GM12864 (cell line): ENCODE measurements at places on chromosomes 7 and 10.

- DNase-seq = no peak
These were observed 20.0 kb downstream of the LRRD1 start for GRCh38 chr7:92158660-92159575.

DNA sequence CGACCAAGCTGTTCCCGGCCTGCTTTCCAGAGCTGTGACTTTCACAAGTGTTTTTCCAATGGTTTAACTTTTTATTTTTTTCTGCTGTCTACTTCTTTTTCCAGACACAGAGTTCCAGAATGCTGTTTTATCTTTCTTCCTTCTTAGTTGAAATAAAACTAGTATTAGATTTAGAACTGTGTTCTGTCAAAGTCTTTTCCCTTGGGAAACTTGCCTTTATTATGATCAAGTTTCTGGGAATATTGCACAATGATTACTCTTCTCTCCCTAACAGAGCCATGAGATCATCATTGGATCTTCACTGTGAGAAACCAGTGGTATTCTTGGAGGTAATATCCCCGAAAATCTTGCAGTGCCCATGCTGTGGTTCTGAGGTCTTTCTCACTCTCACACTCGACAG is 104.9 kb upstream of the KCND2 start:
- DNase-seq = no peak

GRCh38 chr10:75779276-75779675 is 347.9 kb downstream of the LRMDA start:
- no peak for DNase-seq

DNA sequence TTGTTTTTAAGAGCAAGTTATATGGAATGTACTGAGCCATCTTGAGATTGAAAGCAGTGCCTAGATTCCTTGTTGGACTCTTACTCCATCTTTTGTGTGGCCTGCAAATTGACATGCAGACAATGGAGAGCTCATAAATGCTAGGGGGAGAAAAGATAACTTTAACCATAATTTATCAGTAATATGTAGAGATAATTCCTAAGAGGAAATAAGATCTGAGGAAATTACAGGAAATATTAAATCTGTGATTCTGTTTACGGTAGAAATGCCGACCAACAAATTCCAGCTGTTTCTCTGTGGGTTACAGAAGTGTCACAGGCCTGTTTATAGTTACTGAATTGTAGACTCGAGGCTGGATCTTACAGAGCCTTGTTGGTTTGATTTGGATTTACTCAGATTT is 348.0 kb downstream of the SUGCT start:
- no peak for DNase-seq

GRCh38 chr10:105974803-105975456 is 1189.6 kb downstream of the SORCS1 start:
- DNase-seq = no peak

DNA sequence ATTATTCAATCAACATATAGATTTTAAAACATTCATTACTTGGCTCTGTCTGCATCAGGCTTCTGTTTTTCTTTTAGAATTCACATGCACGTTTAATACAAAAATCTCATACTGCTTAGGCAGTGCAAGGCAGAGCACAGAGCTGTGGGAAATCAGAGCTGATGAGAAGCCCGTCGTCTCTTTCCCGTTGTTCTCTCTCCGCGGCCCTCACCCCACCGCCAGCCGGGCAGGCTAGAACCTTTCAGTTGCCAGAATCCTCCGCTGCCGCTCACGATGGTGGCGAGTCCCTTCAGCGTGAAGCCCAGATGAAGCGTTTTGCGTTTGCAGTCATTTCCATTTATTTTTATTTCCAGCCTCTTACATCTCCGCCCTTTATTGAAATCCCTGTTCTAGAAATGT is 648.2 kb downstream of the SDK1 start:
- DNase-seq = no peak

GRCh38 chr10:28838908-28839307 is 161.6 kb downstream of the BAMBI start:
- no peak for DNase-seq

- DNase-seq = no peak
These were observed 98.8 kb downstream of the ELFN1 start for GRCh38 chr7:1768832-1769231.

- DNase-seq = no peak
These were observed 141.9 kb downstream of the ELFN1 start for GRCh38 chr7:1811850-1812508.

DNA sequence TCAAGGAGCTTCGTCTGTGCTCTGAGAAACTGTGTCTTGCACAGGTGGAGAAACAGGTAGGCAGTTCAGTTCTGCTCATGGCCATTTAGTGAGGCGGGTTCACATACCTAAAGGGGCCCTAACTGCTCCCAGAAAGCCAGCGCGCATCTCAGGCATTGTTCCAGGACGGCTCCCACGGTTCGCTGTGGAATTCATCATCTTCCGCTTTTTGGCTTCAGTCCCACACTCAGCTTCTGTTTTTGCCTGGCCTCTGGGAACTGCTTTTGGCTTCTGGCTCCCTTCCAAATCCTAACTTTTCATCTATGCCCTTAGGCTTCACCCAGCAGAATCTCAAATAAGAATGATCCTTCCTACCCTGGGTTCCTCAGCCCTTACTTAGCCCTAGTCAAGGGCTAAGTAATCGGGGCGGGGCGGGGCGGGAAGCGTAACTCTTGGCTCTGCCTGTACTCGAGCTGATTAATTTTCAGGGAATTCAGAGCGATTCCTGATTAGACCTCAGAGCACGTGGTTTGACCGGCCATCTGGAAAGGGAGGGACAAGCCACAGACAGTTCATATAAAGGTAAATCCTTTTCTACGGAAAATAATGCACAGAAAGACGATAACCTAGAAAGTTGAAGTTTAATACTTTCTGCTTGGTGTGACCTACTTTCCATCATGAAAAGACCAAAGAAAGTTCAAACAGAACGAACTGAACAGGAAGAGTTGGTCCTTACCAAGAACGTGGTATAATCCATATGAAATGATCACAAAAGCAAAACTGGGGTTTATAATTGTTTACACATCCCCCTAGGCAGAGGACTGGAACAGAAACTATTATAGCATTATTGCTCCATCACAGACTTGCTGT is 105.7 kb downstream of the ST8SIA6 start:
- DNase-seq = no peak

- no peak for DNase-seq
These were observed 58.8 kb downstream of the TSPAN12 start for GRCh38 chr7:120799147-120799546.

DNA sequence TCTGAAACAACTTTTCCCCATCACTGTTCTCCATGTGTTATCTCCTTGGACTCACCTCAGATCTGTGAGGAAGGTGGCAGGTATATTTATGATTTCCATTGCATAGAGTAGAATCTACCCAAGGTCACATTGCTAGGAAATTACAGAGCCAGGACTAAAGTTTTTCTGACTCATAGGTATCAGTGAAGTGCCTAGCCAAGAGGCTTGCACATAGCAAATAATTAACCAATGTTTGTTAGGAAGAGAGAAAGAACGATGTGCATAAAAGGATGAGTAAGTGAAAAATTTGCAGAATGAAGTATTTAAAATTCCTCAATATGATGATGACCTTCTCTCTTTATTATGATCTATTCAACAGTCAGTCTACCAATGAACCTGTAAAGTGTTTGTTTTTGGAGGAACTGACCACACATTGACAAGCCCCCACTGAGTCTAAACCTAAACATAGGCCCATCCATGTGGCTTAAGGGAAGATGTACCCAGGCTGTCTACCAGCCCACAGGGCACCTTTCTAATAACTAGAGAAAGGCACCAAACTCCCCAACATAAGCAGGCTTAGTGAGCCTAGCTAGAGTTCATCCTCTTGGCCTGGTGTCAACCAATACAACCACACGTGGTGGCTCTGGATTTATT is 252.9 kb upstream of the ZMIZ1 start:
- DNase-seq = no peak

DNA sequence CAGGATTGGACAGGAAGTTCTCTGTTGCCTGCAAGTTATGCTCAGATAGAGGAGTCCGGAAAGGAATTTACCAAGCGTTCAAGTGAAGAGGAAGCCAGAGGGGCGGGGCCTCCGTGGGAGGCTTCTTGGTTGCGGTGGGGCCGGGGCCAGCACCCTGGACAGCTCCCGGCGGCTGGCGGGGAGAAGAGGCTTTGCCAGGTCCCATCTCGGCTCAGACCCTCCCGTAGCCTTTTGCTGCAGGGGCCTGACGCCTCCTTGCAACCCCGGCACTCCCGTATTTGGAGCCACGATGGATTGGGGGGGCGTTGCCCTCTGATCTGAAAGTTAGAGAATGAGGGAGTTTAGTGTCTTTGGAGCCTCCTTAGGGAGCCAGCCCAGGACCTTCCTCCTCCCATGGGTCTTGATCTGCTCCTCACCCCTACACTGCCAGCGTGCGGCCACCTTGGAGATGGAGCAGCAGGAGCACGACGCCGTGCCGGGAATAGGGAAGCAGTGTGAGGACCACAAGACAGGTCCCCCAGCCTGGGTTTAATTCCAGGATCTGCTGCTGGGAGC is 3.1 kb upstream of the SLC18A3 start:
- DNase-seq = no peak

- no peak for DNase-seq
These were observed 1.3 kb upstream of the TNRC18 start for GRCh38 chr7:5424749-5425506.

DNA sequence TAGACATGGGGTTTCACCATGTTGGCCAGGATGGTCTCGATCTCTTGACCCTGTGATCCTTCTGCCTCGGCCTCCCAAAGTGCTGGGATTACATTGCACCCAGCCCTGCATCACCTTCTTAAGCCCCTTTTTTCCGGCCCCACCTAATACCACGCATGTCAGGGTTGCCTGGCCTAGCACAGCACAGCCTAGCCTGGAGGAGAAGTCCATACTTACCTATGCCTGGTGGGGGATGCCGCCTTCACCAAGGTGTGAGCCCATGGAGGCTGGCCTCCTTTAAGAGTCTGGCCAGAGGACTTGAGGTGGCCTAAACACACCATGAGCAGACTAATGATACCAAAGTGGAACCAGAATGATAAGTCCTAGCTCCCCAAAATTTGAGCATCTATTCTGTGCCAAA is 22.0 kb upstream of the CUX1 start:
- DNase-seq = no peak

GRCh38 chr7:1123715-1124114 is 35.8 kb downstream of the GPER1 start:
- DNase-seq = no peak

DNA sequence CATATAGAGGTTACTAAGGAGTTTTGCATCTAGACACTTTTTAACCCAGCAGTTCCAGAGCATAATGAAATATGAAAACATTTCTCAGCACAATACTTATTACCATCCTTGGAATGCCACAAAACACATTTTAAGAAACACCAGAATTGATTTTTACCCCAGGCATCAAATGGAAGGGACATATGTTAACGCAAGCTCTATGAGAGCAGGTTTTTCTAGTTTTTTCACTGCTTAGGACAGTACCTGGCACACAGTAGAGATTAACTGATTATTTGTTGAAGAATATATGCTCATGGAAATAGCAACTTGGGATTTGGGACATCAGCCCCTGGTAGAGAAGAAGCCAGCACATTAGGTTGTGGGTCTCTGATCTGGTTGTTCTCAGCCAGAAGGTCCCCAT is 67.0 kb upstream of the ARID5B start:
- no peak for DNase-seq

DNA sequence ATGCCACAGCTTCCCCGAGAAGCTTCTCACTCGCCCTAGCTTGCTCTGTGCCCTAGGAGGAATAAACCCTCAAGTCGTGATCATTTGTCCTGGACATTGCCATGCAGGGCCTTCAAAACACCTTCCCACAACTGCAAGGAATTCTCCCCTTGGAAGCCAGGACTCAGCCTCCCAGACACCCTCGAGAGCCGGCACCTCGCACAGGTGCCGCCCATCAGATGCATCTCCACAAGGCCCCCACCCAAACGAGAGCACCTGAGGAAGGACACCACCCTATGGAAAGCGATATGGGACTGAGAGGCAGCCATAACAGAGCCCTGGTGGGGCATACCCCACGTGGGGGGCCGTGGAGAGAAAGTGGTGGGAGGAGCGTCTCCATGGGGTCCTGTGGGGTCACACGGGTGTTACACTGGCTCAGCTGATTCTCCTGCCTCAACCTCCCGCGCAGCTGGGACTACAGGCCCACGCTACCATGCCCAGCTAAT is 77.6 kb upstream of the FOXK1 start:
- DNase-seq = no peak

- DNase-seq = no peak
These were observed 35.3 kb downstream of the PALD1 start for GRCh38 chr10:70513848-70514309.

DNA sequence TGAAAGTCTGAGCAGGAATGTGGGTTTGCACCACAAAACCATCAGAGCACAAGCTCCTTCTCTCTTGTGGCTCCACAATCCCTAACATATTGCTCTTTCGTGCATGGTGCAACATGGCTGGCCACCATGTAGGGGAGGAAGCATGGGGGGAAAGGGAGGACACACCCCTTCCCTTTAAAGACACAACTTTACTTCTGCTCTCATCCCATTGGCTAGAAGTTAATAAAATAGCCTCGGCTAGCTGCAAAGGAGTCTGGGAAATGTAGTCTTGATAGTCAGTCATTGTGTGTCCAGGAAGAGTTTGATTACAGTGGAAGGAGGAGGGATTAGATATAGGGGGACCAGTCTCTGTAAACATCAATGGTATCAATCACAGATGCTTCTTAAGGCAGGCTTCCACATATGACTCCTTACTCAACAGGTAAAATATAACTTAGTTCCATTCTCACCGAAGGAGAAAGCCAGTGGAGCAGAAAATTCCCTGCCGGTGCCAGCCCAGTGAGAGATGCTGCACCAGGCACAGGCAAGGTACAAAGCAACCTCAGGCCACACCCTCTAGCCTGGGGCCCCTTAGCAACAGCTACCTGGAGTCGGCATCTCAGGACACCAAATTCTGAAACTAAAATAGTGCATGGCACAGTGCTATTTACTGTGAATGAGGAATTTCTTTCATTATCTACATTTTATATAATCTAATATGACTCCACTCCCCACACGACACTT is 124.7 kb upstream of the CTBP2 start:
- no peak for DNase-seq

DNA sequence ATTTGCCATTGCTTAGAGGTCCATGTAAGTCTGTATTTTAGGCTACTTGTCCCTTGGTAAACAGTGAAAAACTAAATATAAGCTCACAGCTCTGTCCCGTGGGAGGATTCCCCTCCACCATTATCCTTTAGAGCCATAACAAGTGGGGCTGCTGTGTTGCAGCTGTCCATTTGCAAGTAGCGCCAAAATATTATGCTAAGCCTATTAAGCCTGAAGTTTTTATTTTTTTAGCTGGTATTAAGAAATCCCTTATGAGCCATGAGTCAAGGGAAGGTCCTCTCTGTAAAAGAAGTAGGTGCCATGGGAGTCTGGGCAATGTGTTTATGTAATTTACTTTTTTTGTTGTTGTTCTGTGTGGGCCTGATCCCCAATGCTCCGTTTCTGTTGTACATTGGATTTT is 183.9 kb downstream of the THSD7A start:
- DNase-seq = no peak

GRCh38 chr10:34028936-34029335 is 694.5 kb upstream of the NRP1 start:
- no peak for DNase-seq

- DNase-seq = no peak
These were observed 16.1 kb upstream of the PALD1 start for GRCh38 chr10:70462349-70462984.
